ENCODE measurements at places on chromosomes 3 and 15.

DNA sequence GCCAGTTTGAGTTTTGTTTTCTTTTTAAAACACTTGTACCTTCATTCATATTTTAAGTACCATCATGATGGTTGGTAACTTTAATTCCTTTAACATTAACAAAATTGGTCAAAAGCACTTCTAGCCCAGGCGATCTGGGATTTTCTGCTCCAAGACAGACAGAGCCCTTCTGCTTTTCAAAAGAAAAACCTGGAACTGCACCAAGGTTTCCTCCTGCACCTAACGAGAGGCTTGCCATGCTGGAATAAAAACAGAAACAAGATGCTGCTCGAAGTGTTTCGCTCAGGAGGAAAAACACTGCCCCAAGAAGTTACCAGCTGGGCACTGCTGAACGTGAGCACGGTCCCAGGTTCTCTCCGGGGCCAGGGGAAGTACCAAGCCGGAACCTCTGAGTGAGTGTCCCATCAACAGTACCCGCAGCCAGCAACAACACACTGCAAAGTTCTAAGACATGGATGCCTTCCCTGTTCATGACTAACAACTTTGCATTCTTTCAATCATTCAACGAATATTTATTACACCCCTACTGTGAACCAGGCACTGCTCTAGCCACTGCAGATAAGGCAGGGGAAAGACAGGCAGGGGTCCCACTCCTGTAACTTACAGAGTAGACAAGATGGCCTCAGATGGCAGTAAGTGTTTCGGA, 98.8 kb downstream of the XXYLT1 start:
- no peak for DNase-seq

- no peak for DNase-seq
Observed at GRCh38 chr15:25674913-25675312, 188.2 kb downstream of the ATP10A start.

DNA sequence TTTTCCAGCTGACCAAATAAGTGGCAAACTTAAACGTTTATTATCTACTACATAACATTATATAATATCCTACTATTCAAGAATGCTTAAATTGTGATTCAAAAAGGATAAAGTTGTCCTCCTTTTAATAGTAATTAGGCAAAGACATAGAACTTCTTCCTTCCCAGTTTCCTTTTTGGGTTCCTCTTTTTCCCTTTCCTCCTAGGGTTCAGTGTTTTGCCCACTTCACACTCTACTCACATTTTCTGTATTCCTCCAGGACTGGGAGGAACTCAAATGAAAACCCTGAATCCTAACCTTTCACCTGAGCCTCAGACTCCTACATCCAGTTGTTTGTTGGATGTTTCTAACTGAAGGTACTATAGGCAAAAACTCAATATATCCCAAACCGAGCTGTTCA, 132.5 kb downstream of the PEAK1 start:
- DNase-seq, result no peak

DNA sequence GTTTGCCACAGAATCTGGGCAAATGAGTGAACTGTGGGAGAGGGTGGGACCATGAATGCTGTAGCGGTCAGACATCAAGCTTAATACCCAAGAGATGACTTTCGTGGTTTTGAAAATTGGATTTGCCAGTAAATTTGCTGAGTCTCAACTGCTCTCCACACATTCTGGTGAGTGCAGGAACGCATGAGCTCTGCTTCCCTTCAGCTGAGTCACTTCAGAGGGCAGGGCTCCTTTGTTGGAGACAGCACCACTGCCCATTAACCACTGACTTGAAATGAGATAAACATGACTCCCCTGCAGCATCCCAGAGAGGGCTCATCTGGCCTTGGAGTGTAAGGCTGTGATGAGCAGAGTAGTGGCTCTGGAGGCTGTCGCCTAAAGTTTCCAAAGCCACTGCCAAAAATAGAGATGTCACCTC, 22.6 kb downstream of the RARRES1 start:
- DNase-seq, result no peak

- DNase-seq, result no peak
Observed at GRCh38 chr15:55239440-55240124, 42.8 kb upstream of the RSL24D1 start.

- no peak for DNase-seq
Observed at GRCh38 chr3:100117093-100117492, 2.8 kb upstream of the FILIP1L start.

DNA sequence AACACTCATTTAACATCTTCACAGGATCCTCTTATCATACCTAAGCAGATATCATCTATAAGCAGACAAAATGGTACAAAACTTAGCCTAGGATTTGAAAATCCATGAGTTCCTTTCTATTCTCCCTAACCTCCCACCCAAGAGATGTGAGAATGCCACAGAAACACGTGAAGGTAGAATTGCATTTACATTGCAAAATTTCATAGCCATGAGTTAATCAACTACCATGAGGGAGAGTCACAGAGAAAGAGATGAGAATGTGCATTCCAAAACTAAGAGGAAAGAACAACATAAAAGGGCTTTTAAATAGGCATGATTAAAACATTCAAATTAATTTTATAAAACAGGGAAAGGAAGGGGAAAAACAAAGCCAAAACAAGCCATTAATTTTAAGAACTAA, 806.2 kb downstream of the NTRK3 start:
- no peak for DNase-seq

GRCh38 chr3:191401775-191402357, 59.1 kb upstream of the PYDC2 start:
- DNase-seq, result no peak

GRCh38 chr3:145197051-145197820, 963.7 kb downstream of the PLOD2 start:
- DNase-seq, result no peak

DNA sequence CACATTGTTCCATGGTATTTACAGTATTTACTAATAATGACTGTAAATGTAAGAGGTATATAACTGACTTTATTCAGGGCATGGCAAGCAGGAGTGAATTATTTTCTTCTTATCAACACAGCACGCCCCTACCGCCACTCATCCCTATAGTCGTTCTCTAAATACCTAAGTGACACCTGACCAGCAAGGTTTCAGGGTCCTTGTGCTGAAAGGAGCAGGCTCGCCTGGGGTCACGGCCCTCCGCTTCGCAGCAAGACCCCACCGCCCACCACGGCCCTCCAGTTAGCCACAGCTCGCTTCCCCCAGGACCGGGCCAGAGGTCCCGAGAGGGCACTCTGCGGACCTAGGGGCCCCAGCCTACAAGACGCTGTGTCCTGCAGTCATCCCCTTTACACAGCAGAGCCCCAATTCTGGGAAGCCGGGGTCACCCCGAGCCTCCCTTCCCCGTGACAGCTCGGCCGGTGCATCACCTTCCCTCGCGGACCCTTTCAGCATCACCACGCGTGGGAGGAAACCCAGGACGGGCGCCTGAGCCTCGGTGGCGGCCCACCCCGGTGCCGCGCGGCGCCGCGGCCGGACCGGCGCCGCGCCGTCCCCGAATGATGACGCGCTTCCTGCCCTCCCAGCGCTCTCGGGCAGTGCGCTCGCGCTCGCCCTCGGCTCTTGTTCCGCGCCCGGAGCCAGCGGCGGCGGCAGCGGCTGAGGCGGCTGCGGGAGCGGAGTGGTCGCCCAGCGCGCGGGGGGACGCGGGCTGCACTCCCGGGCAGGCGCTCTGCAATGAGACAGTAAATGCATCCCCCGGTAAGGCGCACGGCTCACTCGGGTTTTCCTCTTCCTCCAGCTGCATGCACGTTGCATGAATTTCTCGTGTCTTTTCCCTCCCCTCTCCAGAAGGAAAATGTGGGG, 225.1 kb upstream of the C2CD4B start:
- no peak for DNase-seq

GRCh38 chr3:16658004-16658924, 53.0 kb upstream of the DAZL start:
- DNase-seq, result no peak

- DNase-seq, result no peak
Observed at GRCh38 chr3:126947429-126947828, 35.5 kb upstream of the PLXNA1 start.

- DNase-seq, result no peak
Observed at GRCh38 chr3:86774082-86774691, 216.8 kb downstream of the VGLL3 start.

DNA sequence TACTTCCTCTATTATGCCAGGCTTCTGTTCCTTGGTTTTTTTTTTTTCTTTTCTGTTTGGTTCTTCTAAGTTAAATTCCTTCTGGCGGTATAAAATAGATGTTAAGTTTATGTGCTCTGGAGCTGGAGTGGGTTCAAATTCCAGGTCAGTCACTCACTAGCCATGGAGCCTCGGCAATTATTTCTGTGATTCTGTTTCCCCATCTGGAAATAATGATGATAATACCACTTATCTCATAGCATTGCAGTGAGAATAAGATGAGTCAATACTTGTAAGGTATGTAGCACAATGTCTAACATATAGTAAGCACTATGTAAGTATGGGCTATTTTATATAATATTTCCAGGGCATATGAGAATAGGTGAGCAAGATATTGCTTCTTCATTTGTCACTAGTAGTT, 33.2 kb upstream of the ZDHHC23 start:
- DNase-seq, result no peak

Data from stimulated activated CD4-positive, alpha-beta T cell treated with anti-CD3 and anti-CD28 coated beads, Interleukin-15, amount 100 ng/mL, for 1 hour (primary cell).